GM10248 (cell line): ENCODE measurements at places on chromosomes 11 and 22.

DNA sequence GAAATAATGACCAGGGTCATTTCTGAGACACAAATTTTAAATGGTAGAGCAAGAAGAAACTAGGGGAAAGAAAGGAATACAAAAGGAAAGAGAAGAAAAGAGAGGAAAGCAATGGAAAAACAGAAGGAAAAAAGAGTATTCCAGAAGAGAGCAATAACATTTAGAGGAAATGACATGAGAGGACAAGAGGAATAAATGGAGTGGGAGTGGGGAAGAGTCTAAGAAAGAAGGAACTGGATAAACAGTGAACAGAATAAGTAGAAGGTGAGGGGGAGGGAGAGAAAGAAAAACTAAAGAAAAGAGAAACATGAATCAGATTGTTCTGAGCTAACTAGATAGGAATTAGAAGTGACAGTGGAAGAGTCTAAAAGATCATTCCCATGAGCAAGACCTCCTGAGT lies 28.4 kb downstream of the PRDM10 start:
- no peak for DNase-seq

- no peak for DNase-seq
Measured at GRCh38 chr22:44407987-44408828, 89.8 kb downstream of the RTL6 start.

DNA sequence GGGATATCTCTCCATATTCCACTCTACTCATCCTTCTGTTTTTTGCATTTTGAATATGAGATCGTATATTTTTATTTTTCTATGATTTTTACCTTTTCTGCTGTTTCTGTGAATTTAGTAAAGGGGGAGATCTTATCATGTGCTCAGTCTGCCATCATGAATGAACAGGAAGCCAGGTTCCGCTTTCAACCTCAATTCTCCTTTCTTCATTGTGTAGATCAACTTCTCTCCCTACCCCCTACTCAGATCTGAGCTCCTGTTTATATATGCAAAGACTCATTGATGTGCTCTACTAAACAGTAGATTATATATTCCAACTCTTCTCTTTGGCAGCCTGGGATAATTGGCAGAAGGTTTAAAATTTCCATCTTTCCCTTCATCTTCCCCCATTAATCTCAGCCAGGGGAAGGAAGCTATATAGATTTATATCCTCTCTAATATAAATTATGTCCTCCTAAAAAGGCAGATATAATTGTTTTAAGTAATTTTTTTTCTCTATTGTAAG lies 336.7 kb upstream of the PLET1 start:
- DNase-seq = no peak

GRCh38 chr11:35477901-35478300 lies 47.5 kb downstream of the PAMR1 start:
- no peak for DNase-seq

GRCh38 chr11:71566081-71566620 lies 788 bp downstream of the KRTAP5-10 start:
- no peak for DNase-seq

DNA sequence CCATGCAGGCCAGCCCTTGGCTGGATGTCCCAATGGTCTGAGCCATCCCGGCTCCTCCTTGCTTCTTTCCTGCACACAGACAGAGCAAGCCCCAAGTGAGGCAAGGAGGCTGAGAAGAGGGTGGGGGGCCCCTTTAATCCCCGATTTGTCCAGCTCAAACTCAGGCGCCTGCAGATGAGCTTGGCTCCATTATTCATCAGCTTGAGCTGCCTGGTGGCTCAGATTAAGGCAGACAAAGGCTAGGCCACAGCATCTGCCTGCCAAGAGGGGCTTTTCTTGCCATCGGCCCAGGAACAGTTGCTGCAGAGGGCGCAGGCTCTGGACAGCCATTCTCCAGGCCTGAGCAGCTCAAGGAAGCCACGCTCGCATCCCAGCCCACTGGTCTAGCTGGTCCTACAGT lies 35.4 kb downstream of the LMO1 start:
- DNase-seq = no peak

DNA sequence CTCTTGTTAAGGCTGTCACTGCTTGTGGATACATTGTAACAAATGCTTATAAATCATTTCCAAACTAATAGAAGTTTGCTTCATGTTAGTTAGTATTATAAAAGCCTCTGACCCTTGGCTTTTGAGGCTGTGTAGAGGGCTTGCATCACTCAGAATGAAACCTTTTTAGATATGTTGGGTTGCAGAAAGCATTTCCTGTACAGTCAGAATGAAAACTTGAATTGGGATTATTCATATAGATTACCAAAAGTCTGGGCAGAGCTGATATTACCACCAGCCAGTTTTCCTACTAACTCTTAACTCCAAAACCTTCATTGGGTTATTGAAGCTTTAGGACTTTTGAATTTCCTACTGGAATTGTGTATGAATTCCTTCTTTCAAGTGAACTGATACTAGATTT lies 12.0 kb downstream of the KMT2A start:
- DNase-seq = peak; percentile 66

GRCh38 chr11:75384438-75385080 lies 14.8 kb upstream of the RPS3 start:
- peak; percentile 85 for DNase-seq

- no peak for DNase-seq
Measured at GRCh38 chr11:14312736-14313438, 46.1 kb downstream of the RRAS2 start.

GRCh38 chr11:64947208-64947814 lies 11.6 kb upstream of the GPHA2 start:
- no peak for DNase-seq

GRCh38 chr11:75499423-75500190 lies 26.1 kb downstream of the GDPD5 start:
- DNase-seq = no peak

- DNase-seq = no peak
Measured at GRCh38 chr11:131640320-131640719, 269.9 kb downstream of the NTM start.

DNA sequence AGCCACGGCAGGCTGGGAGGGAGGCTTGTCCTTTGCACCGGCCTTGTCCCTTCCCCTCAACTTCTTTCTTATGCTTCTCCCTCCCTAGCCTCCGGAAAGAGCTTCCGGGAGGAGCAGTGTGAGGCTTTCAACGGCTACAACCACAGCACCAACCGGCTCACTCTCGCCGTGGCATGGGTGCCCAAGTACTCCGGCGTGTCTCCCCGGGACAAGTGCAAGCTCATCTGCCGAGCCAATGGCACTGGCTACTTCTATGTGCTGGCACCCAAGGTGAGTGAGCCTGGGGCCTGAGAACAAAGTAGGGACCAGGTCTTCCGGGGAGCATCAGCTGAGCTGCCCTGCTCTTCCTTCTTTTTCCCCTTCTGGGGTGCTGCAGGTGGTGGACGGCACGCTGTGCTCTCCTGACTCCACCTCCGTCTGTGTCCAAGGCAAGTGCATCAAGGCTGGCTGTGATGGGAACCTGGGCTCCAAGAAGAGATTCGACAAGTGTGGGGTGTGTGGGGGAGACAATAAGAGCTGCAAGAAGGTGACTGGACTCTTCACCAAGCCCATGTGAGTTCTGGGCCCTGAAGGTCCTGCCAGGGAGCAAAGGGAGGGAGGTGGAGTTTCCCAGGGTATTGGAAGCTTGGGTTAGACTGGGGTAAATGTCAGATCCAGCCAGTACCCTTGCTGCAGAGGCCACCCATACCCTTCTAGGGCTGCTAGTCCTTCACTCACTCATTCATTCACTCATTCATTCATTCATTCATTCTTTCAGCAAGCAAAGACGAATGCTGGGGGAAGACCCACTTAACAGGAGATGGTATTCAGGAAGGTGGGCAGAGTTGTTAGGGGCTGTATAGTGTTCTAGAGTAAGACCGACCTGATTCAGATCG lies 22.6 kb downstream of the ADAMTS15 start:
- no peak for DNase-seq

GRCh38 chr11:63017306-63017974 lies 1.8 kb upstream of the SLC22A8 start:
- no peak for DNase-seq

DNA sequence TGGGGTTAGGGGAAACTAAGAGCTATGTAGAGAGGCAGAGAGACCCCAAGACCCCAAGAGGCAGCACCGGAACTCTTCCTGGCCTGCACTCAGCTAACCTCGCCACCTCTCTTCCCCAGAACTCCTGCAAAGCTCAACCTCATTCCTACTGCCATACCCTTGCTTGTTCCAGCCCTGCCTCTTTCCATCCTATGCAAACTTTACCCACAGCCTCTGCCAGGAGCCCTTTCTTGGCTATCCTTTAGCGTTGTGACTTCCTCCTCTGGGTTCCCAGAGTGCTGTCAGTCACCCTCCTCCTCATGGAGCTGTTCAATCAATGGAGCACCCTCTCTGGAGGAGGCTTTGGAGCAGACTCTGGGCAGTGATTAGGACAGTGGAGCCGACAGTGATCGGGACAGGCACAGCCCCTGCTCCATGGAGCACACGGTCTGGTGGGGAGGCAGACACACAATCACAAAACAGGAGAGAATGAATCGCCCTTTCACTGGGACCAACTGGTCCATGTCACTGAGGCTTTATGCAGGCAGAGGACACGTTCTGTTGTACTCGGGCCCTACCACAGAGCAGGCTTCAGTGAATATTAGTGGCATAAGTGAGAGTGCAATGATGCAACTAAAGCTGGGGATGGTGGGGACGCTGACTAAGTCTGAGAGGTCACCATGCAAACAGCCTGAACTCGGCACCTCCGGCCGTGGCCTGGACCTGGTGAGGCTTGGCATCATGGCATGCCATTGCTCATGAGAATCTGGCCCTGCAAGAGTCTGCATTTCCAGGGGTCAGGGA lies 24.6 kb upstream of the P2RY2 start:
- DNase-seq = peak; percentile 49

- no peak for DNase-seq
Measured at GRCh38 chr11:6968816-6969215, 42.6 kb downstream of the ZNF215 start.

GRCh38 chr22:50498322-50498890 lies 9.1 kb downstream of the LMF2 start:
- peak; percentile 72 for DNase-seq

DNA sequence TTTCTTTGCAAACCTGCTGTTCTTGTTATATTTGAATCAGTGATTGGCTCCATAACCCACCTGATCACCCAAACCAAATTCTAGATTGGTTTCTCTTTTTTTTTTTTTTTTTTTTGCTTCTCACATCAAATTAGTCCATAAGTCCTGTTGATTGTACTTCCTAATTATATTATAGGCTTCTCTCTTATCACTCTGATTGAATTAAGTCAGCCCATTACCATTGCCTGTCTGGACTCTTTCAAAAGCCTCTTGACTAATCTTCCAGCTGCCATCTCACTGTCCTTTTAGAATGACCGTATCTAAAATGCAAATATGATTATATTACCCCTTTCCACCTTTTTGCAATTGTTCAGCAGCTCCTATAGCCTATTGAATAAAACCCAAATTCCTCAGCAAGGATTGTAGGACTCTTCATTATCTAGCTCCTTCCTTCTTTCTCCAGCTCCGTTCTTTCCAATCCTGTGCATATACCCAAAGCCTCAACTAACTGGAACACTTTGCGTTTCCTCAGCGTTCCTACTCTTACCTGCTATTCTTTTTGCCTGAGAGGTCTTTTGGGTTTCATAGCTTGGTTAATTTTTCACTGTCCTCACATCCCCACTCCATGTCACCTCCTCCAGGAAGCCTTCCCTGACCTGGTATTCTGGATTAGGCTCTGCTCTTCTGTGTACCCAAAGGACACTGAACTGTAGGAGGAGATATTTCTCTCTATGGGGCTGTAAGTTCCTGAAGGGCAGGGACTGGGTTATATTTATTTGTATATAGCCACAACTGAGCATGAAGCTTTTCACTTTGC lies 423.3 kb downstream of the TMEM135 start:
- DNase-seq = no peak

GRCh38 chr11:115924744-115925567 lies 420.7 kb upstream of the CADM1 start:
- DNase-seq = peak; percentile 66

DNA sequence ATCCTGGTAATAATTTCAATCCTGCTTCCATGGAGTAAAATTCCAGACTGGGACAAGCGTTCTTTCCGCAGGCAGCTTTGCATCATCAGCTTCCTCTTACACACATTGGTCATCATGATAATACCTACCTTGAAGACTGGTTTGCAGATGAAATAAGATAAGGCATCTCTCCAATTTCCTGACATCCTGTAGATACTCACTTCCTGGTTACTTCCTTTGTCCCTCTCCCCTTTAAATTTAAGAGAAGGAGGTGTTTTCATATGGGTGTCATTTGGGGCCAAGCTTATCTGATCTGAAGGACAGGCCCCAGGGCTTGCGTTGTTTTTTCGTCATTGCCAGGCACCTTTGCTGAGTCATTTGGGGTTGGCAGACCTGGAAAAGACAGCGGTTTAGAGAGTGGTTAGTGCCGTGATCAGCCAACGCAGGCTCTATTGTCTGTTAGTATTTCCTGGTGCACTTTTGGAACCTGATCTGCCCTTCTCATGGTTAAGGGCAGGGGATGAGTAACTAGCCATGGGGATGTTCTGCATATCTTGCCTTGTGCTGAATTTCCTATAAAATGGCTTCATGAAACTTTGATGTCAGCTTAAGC lies 24.1 kb downstream of the GRAMD1B start:
- DNase-seq = no peak
